CD4-positive, alpha-beta T cell treated with Interleukin-15 for 1 hour (primary cell): ENCODE measurements at places on chromosomes 16 and 17.

DNA sequence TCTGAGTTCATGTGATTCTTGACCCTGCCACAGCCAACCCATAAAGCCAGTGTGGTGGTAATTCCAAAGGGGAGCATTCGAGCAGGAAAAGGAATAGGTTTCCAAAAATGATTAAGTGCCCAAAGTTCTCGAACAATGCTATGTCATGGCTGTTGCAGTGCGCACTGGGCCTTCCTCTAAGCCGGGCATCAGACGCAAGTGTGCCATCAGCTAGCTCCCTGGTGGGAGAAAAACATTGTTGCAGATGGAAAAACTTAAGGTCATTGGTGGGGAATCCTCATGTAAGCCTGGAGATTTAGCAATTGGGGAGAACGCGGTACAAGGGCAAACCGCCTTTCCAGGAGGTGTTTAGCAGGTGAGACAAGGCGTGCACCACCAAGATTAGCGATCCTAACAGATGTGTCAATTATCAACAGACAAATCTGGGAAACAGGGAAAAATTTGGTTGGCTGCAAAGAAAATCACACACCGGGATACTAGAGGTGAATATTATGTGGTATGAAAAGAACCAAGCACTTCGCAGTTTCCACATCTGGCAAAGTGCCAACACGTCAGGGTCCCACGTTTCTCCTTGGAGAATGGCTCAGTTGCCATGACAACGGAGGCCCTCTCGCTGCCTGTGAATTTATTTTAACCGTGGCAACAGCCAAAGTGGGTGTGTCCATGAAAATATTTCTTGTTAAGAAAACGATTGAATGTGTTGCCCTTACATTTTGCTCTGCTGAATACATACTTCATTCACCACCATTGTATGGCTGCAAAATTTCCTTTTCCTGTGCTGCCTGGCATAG lies 118.5 kb upstream of the CACNG5 start:
- DNase-seq = no peak

- no peak for DNase-seq
Observed at GRCh38 chr16:23837553-23838308, 1.9 kb downstream of the PRKCB start.

GRCh38 chr17:81035521-81036196 lies 708 bp downstream of the BAIAP2 start:
- DNase-seq = no peak

DNA sequence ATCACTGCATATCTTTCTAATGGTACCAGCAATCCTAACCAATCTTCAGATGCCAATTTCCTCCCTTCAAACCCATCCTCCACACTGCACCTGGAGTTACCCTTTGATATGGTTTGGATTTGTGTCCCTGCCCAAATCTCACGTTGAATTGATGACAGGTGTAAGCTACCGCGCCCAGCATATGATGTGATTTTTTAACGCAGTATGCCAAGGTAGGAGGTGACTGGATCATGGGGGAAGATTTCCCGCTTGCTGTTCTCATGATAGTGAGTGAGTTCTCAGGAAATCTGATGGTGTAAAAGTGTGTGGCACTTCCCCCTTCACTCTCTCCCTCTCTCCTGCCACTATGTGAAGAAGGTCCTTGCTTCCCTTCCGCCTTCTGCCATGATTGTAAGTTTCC lies 57.0 kb downstream of the TOX3 start:
- DNase-seq = no peak

DNA sequence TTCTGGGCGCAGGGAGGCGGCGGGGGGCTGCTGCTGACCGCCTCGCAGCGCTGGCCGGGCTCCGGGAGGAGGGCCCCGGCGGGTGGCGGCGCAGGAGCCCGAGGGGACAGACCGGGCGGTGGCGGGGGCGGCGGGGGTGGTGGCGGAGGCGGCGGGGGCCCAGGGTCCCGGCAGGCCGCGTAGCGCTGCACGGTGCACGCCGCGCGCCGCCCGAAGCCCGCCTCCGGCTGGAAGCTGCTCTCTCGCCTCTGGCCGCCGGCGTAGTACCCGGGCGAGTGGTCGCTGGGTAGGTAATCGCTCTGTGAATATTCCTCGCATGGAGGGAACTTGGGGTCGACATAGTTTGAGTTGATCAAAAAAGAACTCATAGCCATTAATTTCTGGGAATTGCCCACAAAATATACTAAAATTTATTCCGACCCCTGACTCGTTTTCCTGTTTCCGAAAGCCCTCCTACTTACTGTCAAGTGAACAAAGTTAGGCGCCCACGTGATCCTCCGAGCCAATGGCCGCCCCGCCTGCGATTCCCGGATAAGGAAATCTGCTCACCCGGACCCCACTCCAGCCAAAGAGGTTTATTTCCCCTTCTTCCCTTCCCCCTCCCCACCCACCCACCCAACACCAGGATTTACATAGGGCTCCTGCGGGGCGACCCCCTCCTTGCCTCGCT lies at the start of gene HOXB4:
TSS of gene HOXB4 (minus strand) at position 405 of the 670 bp plus-strand sequence. CDS start at position 374, 31 bp downstream.
- peak; percentile 52 for DNase-seq

- no peak for DNase-seq
Observed at GRCh38 chr17:44309472-44309871, 1.1 kb downstream of the RUNDC3A start.

DNA sequence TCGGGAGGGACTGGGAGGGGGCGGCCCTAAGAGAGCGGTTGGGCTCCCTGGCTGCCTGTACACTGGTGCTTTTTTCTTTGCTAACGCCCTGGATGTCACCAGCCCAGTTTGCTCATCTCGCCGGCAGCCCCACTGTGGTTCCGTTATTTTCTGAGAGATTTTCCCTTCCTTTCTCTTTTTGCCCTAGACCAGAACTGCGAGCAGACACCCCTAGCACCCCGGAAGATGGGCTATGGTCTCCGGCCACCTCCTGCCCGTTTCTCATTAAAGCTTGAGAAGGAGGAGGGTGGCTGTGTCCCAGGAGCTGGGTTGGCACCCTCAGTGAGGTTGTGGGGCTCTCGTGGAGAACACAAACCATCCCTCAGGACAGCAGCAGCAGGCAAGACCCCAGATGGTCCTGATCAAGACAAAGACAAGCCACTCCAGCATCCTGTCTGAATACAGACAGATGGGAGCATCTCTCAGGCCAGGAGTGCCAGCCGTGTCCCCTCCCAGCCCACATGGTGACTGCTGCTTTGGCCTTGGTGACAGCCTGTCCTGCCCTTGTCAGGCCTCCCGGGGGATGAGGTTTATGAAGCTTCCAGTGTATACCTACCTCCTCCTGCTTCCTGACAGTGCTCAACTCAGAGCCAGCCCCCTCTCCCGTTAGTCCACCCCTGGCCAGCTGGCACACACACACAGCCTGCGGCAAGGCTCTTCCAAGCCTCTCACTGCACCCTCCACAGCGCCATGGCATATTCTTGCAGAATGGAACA lies 77.2 kb downstream of the KCNJ12 start:
- no peak for DNase-seq

GRCh38 chr16:86306011-86306644 lies 204.2 kb upstream of the FOXF1 start:
- DNase-seq = no peak

- no peak for DNase-seq
Observed at GRCh38 chr16:88453611-88454522, 787 bp downstream of the ZFPM1 start.

DNA sequence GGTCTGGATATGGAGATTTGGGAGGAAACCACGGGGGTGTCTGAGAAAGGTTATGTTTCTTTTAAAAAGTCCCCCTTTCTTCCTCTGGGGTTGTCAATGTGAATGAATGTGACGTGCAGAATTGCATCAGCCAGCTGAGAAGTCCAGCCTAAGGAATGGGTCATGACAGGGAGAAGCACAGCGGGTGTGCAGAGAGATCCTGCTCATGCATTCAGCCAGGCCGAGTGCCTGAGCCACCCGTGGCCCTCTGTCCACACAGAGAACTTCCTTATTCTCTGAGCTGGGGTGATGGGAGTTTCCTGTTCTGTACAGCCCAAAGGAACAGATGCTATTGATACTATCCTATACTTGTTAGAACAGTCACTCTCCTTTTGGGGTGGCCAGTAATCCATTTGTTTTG lies 117.9 kb downstream of the CPPED1 start:
- DNase-seq = no peak
